ENCODE measurements at places on chromosomes 2 and 18. TPM values are rescaled to one million over a fixed set of nuclear protein-coding genes. Genes with fewer than 3 reads are reported as not detected.

The ZAP70 gene
- under 0.01 TPM for total RNA-seq

The TMEM182 gene
- 0.44 TPM for total RNA-seq

The TMBIM1 gene
- total RNA-seq, result 109 TPM

DNA sequence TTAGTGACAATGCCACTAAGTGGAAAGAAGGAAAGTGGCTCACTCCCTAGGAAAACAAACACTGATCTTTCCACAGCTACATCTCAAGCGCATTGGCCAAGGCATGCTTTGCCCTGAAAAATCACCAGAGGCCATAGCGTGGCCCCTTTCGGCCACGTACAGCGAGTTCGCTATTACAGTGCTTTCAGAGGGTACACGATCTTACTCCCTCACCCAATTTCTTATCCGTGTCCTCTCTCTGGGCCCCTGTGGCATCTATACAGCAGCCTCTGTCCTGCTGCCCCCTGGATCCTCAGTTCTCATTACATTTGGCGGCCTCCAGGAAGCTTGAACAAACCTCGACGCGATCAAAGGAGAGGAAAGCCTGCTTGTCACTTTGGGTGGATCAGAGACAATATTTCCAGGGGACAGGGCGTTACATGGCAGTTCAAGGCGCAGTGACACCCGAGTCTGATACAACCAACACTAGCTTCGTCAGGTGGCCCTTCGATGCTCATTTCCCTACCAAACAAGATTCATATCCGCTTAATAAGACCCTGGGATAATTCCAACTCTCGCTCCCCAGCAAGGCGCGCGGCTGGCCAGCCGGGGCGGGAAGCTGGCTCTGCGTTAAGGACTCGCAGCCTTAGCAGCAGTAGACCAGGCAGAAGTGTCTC is 941 bp downstream of the SKOR2 start:
- DNase-seq, result no peak

- peak; percentile 88 for DNase-seq
Measured at GRCh38 chr2:109173311-109174171, 44.5 kb downstream of the SH3RF3 start.

All from lung microvascular endothelial cell (primary cell).